ENCODE measurements at places on chromosomes 12 and 14. TPM values are rescaled to one million over a fixed set of nuclear protein-coding genes. Genes with fewer than 3 reads are reported as not detected.

GRCh38 chr14:69175130-69175529, 16.2 kb upstream of the EXD2 start:
- no peak for DNase-seq

DNA sequence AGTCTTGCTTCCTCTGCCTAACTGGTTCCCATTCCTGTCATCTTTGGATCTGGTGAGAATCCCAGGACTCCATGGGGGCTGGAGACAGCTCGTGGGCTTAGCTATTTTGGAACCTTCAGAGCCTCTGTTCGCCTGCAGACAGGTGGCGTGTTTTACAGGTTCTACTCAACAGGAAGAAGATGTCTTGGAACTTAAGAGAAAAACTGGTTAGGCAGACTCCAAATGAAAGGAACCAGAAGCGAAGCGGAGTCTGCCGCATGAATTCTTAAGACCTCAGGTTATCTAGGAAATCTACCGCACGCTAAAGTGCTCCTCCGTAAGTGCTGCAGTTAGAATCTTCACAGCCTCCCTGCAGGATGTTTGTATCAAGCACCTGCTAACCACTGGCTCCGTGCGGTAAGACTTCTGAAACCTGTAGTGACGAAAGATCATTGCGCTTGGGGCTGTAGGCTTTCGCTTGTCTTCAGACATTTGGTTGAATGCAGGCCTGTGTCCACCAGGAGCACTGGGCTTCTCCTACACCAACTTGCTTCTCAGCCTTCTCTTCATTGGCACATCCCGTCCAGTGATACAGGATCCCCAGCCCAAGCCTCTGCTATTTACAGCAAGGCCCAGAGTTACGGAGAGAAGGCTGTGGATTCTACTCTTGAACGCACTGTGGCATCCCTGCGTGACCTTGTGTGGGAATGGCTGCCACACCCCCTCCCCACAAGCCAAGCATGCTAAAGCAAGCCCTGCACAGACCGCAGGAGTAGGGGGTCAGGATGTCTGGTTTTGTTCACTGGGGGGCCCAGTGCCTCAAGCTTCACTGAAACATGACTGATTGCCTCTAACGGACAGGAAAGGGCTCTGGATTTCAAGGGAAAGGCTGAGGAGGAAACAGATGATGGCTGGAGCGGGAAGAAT, 35.0 kb downstream of the ACADS start:
- no peak for DNase-seq

DNA sequence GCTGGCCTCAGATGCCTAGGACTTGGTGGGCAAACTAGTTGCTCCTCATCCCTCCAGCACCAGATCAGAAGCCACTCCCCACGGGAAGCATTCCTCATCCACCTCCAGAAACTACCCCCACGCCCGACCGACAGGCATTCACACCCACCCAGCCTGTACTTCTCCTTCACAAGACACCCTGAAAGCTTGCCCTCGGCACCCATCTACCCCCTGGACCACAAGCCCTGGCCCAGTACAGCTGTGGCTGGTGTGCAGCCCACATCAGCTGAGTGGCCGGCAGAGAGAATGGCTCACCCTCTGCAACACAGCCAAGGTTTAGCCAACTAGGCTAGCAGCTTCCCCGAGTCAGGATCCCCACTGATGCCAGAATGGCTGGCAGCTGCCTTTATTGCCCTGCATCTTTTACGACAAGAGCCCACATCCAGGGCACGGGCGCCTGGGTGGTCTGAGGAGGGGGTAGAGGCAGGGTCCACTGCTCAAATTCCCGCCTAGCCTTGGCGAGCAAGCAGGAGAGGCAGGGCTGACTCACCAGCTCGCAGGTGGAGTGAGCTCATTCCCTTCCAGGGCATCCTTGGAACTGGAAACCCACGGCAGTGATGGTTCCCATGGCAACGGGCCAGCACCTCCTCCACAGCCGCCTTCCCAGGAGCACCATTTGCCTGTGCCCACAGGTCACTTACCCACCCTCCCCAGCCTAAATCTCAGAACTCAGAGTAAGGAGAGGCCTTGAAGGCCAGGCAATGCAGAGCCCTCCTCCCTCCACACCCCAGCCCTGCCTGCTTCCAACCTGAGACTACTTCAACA, 17.1 kb downstream of the ACTN1 start:
- no peak for DNase-seq

The NPFF gene
- not detected for polyA plus RNA-seq

The SERPINA9 gene
- polyA plus RNA-seq = not detected

Measured in psoas muscle (tissue), 8 donors.